Activated T-helper 1 cell treated with Interleukin-2 at 50 U/mL for 16 hours (primary cell): ENCODE measurements at places on chromosomes 3 and 15.

DNA sequence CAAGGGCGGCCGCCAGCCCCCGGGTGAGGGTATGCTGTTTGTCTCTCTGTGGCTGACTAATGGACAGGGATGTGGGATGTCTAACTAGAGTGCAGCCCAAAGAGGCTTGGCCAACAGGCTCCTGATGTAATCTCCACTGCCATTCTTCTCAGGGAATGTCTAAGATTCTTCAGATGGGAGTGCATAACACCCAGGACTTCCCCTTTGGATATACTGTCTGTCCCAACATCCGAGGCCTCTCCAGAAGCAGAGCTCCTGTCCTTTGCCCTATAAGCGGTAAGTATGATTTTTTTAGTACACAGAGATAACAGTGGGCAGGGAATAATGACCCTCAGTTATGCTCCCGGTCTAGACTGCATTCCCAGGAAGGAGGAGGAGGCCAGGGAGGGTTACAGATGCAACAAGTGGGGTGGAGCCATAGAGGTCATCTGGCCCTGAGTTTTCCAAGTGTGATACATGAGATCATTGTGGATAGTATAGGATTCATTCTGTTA, 62.5 kb upstream of the SLCO2A1 start:
- DNase-seq = no peak

GRCh38 chr3:63128380-63128779, 149.7 kb upstream of the SYNPR start:
- no peak for DNase-seq

DNA sequence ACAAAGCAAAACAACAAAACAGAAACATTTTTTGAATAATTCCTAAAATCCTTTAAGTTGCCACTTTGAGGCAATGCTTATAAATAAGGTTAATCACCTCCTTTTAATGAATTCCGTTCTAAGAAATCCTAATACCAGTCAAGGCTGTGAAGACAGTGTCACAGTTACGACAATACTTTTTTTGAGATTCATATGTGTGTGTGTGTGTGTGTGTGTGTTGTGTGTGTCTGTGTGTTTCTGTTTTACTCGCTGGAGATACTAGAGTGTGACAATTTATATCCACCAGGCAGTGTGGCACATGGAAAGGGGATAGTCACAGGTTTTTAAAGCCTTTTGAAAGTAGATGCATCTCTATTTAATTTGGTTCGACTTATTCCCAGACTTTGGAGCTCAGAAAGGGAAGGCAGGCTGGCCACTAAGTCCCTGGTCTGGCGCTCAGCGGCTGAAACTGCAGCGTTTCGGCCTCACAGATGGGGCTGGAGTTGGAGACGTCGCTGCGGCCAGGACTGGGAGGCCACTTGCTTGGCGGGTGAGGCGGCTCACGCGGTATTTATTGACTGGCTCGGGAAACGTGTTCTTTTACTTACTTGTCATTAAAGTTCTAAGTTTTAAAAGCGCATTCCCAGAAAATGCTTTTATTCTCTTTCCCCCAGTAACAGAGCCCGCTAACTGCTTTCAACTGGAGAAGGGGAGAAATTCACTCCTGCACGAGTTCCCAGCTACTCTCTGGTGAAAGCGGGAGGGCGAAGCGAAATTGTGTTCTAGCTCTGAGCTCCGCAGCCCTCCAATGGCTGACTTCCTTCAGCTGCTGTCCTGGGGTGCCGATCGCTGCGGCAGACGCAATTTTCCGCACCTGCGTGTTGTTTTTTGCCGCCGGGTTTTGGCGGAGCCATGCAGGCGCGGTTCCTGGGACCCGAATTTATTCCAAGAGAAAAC, 13.7 kb downstream of the ZIC1 start:
- no peak for DNase-seq

DNA sequence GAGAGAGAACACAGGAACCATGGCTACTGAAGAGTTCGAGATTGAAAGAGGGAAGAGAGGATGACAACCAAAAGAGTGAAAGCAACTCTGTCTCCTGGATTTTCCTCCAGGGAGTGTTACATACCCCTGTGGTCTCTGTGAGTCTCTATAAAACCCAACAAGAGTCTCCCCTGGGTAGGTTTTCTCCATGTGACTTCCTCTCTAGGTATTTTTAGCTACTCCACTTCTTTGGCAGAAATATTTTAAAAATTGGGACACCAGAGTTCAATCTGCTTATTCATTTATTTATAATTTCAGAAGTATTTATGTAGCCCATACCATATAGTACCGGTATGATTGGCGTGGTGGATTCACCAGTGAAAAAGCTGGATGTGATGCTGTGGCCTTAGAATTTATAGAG, 671.7 kb upstream of the NR2F2 start:
- no peak for DNase-seq

DNA sequence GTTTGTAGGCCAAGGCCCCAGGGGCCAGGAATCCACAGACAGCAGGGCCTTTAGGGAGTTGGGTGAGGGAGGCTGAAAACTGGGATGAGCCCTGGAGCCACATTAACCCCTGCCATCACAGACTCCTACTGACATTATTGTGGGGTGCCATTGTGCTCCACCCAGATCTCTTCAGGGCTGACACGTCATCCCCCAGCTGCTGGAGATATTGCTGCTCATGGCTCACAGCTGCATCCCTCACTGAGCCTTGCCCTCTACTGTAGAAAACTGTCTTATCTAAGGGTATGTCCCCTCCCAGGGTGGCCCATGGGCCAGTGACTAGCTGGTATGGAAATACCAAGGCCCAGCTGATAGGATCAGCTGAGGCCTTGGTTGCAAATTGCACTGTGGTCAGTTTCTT, 87.3 kb upstream of the PRR23C start:
- no peak for DNase-seq

DNA sequence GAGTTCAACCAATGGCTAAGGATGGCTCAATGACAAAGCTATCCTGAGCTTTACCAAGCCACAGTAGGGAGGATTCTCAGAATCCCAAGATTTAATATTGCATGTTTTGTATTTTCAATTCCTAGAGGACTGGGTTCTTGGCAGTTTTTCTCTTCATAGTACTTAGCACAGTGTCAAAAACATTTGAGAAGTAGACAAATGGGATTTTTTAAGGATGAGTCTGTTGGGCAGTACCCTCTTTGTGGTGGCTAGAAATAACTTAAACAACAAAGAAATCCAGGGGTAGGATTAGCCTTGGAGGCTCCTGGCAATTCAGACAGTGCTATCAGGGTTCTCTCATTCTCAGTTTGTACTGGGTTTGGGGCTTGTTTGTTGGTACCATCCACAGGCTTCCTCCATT, 212.8 kb upstream of the RORA start:
- DNase-seq = no peak

GRCh38 chr15:70852501-70853317, 1.2 kb downstream of the LARP6 start:
- no peak for DNase-seq

- no peak for DNase-seq
Observed at GRCh38 chr3:55480911-55481743, 6.0 kb downstream of the WNT5A start.

DNA sequence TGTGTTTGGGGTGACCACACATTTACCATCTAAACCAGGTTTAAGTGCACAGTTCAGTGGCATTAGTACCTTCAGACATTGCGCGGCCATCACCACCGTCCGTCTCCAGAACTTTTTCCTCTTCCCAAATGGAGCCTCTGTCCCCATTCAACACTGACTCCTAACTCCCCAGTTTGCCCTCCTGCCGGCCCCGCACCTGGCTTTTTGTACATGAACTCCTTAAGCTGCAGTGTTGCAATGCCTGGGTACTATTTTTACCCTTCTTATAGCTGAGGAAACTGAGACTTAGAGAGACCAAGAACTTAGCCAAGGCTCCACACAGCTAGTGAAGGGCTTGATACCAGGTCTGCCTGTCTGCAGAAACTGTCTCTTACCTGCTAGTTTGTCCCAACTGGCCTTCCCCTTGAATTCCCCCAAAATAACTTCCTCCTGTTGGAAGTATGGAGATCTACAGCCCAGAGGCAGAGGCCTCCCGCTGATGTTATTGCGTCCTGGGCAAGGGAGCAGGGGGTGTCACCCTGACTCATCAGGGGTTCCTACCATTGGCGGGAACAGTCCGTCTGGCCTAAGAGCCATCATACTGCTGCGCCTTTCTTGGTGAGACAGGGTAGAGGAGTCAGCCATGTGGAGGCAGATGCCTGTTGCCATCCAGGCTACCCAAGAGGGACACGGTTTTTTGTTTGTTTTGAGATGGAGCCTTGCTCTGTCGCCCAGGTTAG, 65.6 kb downstream of the GRIP2 start:
- no peak for DNase-seq

GRCh38 chr3:54261141-54261540, 138.8 kb downstream of the CACNA2D3 start:
- DNase-seq = no peak

- peak; percentile 21 for DNase-seq
Observed at GRCh38 chr15:52527911-52528563, 643 bp downstream of the MYO5A start.

DNA sequence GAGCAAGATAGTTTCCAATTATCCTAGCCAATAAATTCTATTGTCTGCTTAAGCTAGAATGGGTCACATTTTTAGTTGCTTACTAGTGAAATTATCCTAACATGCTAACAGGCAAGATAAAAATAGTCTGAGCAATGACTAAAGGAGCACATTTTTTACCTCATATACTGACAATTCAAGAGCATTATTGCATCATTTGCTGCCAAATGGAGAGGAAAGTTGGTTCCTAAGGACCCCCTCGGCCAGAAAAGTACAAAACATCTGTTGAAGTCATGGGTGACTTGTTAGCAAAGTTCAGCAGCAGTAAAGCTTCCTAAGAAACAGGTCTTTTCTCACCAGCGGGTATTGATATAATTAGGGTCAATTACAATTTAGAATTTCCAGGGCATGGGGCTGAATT, 1001.0 kb downstream of the FHIT start:
- no peak for DNase-seq

DNA sequence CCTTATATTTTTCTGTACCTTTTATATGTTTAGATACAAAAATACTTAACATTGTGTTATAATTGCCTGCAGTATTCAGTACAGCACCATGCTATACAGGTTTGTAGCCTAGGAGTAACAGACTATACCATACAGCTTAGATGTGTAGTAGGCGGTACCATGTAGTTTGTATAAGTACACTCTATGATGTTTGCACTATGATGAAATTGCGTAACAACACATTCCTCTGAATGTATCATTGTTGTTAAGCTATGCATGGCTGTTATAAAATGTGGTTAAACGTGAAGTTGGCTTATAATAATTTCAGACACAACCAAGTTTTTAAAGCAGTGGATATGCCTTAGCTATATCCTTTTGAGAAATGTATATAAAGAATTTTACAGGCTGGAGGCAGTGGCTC, 328.3 kb downstream of the PLCL2 start:
- DNase-seq = no peak

GRCh38 chr15:91909574-91909973, 56.1 kb downstream of the SLCO3A1 start:
- DNase-seq = no peak

DNA sequence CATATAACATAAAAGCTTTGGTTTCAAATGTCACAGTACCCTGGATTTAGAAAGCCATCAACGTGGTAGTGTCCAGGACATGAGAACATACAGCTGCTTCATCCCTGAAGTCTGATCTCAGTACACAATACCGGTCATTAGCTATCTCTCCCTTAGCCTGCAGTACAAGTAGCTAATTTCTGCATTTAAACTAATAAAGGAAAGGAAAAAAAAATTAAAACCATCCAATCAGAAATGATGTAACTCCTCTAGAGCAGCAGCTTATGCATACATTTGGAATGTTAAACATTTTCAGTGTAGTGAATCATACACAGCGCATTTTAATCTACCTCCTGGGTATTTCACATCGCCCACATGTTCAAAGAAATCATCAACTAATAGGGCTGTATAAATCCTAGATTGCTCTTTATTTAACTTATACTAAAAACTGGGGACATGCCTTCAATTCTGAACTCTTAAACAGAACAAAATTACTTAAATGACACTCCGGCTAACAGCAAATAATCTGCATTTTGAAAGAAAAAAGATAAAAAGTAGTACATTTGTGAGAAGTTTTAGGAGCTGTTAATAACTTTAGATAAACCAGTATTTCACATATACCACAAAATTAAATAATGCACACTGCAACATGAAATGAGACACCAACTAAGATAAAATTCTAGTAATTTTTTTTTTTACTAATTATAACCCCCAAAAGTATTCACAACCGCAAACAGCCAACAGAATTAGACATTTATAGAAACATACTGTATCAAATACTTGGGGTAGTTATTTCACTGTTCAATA, 3.7 kb downstream of the IGF2BP2 start:
- no peak for DNase-seq

DNA sequence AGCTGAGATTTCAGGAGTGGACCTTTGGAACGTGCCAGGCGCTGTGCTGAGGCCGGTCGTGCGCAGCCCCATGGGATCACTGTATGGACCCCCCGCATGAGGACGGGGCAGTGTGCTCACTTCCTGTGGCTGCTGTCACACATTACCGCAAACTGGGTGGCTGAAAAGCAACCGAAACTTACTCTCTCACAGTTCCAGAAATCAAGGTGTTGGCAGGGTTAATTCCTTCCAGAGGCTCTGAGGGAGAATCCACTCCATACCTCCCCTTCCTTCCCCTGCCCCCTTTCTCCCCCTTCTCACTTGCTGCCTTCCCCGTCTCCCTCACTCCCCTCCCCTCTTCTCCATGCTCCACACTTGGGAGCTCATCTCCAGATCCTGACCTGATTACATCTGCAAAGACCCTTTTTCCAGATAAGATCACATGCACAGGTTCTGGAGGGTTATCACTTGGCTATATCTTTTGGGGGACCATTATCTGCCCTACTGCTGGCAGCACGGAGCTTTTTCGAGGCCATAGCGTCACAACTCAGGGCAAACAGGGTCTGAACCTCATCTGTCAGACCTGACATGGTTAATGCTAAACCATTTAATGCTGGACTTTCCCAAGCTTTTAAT, 41.2 kb downstream of the KLF13 start:
- DNase-seq = no peak

GRCh38 chr3:65572175-65572777, 466.4 kb downstream of the MAGI1 start:
- DNase-seq = no peak

DNA sequence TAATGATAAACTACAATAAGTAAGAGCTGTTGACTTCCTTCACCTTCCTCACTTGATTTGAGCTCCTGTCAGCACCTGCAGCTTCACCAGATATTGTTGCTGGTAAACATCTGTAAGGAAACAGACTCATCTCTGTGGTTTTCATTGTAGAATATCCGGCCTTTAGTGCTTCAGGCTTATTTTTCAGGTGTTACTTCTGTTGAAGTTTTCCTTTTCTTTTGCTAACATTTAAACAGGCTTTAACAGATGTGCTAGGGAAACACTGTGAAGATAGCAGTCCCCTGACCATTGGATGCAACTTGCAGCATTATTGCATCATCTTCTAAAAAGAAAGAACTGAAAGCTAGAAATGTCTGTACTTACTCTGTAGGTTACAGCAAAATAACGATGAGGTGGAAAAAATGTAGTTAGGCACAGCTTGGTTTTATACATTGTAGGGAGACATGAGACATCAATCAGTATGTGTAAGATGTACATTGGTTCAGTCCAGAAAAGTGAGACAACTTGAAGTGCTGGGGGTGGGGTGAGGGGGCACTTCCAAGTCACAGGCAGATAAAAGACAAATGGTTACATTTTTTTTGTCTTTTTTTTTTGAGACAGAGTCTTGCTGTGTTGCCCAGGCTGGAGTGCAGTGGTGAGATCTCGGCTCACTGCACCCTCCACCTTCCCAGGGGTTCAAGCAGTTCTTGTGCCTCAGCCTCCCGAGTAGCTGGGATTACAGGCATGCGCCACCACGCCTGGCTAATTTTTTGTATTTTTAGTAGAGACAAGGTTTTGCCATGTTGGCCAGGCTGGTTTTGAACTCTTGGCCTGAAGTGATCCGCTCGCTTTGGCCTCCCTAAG, 10.2 kb downstream of the EDEM1 start:
- no peak for DNase-seq

- no peak for DNase-seq
Observed at GRCh38 chr3:130442284-130442683, 74.7 kb upstream of the COL6A6 start.
